ENCODE measurements at places on chromosomes 6 and 20. TPM values are rescaled to one million over a fixed set of nuclear protein-coding genes. Genes with fewer than 3 reads are reported as not detected.

Gene CST5
- total RNA-seq: not detected

Gene RAB32
- 43.4 TPM for total RNA-seq

Gene VWA7
- total RNA-seq: 8.1 TPM

Gene CCDC170
- 6.2 TPM for total RNA-seq

Gene DDX39B
- 147 TPM for total RNA-seq

Gene OPRL1
- total RNA-seq: 0.32 TPM

Gene FBXO9
- 70.0 TPM for total RNA-seq

Gene SFTA2
- total RNA-seq: not detected

Gene CFB
- total RNA-seq: 9.0 TPM

Gene MANEA
- 5.7 TPM for total RNA-seq

Gene RIPK1
- 46.0 TPM for total RNA-seq

Gene SUPT3H
- total RNA-seq: 2.2 TPM

Gene OPN5
- not detected for total RNA-seq

DNA sequence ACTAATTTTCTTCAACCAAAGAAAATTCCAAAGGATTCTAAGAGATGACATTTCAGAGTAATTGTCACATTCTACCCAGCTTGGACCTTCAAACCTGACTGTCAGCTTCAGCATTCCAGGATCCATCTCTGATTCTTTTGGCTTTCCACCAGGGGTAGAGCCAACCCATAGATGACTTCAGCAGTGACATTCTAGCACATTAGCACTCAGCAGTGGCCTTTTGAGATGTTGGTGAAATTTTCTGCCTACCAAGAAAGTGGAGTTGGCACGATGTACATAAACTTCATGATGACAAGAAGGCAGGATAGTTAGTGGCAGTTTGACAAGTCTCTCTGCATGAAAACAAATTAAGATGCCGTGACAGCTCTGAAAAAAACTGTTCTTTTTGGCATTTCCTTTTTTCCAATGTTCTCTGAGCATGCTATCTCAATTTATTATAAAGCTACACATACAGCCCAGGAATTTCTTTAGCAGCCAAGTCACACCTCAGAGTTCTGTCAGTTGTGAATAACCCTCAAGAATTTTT is 466.5 kb upstream of the RNF217 start:
- DNase-seq: no peak

DNA sequence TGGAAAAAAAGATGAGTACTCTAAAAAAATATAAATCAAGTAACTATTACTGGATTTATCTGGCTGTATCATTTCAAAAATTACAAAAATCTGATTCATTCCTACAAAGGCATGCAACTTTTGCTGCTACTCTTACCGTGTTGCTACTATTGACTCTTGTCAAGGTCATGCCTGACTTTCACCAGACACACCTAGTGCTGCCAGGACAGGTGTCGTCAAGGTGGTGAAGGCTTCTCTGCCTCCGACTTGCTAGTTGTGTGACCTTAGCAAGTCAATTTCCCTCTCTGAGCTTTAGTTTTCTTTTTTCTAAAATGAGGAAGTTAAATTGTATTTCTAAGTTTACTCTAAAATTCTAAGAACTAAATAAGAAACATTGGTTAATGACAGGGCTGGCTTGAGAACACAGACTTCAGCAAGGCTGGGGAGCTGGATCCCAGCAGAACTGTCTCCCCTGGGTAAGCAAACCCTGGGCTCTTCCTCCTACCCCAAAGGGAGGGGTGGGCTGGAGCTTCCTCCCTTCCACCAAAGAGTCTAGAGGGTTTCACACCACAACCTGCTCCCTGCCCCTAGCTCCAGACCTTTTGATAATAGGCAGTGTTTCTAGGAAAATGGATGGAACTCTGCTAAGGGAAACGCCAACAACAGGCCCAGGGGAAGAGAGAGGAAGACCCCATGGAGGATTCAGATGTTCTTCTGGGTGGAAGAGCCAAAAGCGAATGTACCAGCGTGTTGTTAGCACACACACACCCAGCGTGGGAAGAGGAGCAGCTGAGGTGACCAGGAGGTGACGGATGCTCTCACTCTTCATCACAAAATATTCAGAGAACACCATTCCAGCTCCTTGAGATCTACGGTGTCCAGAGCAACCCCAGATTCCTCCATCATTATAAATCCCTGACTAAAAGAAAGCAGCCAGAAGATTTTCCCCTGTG is 47.9 kb upstream of the CITED2 start:
- no peak for DNase-seq

DNA sequence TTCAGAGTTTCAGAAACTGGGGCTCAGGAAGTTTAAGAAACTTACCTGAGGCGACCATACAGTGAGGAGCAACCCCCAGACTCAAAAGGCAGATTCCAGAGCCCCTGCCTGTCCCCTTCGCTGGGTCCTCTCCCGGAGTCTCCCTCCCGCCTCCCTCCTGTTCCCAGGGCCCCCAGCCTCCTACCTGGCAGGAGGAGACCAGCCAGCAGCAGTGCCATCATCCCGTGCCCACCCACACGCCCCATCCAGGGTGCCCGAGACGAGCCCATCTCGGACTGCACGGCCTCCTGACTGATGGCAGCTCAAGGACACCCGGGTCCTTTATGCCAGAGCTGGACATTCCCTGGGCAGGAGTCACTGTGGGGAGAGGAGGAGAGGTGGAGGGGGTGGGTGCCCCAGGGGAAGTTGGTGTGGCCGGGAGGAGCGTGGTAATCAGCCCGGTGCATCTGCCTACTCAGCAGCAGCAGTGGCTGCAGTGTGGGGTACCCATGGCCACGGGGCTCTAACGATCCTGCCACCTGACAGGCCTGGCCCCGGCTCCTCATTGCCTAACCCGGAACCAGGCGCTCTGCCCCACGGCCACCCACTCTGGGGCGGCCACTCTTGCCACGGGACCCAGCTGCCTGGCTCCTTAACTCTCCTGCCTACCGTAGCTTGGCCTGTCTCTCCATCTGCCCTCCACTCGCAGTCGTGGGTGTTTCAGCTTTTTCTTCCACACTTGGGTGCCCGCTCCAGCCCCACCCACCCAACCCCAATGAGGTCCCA is at the start of gene CDSN:
Gene CDSN, minus strand, starts transcription at position 296 of the 765 bp plus-strand sequence. Its CDS starts 27 bp downstream, at position 269.
- no peak for DNase-seq

GRCh38 chr6:102525336-102525735 is 1131.8 kb downstream of the GRIK2 start:
- no peak for DNase-seq

DNA sequence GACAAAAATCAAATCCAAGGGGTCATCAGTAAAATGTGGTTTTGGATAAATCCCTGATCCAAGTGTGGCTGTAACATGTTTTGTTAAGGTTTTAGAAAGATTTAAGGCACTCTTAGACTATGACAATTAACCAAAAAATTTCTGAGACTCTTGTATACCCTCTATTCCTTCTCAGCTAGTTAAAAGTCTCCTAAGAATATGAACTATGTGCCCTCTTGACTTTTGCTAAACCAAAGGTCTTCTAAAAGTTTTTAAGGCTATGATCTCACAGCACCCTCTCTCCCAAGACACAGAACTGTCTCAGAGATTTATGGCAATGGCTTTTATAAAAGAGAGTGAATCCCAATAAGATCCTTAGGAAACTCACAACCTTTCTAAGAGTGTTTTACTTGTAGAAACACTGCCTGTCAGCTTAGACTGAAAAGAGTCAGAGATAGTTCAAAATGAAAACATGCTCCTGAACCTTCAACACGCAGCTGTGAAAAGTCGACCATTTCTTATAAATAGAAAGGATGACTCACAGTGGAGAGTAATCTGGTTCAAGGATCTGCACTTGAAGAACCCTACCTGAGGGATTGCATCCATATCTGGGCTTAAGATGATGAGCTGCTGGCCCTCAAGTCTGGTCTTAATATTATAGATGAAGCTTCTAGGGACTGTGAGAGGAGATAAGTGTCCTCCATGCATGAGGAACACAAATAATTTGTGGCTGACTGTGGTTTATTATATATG is 388.4 kb upstream of the GJE1 start:
- no peak for DNase-seq

- no peak for DNase-seq
Observed at GRCh38 chr20:59724457-59725366, 120.4 kb downstream of the PHACTR3 start.

DNA sequence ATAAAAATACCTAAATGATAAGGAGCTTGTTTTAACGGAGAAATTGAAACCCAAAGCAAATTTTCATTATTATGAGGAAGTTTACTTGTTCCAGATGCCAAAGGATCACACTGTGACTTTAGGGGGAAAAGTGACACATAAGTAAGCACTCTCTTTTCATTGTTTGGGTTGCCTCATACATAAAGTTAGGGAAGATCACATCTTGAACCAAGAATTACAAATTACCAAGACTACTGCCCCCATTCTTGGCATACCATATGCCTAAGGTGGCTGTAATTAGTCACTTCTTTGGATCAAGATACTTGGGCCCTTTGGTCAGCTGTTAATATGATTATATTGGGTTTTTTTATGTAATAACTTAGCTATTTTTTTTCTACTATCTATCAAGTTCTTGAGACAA is 269.0 kb downstream of the COL12A1 start:
- DNase-seq: no peak

GRCh38 chr6:123415844-123416468 is 220.8 kb downstream of the TRDN start:
- DNase-seq: peak; percentile 13

- DNase-seq: no peak
Observed at GRCh38 chr20:32115211-32115767, 5.8 kb downstream of the TM9SF4 start.

- no peak for DNase-seq
Observed at GRCh38 chr6:8043221-8043620, 21.0 kb downstream of the BLOC1S5 start.

- DNase-seq: no peak
Observed at GRCh38 chr6:63795826-63796225, 160.2 kb downstream of the PHF3 start.

DNA sequence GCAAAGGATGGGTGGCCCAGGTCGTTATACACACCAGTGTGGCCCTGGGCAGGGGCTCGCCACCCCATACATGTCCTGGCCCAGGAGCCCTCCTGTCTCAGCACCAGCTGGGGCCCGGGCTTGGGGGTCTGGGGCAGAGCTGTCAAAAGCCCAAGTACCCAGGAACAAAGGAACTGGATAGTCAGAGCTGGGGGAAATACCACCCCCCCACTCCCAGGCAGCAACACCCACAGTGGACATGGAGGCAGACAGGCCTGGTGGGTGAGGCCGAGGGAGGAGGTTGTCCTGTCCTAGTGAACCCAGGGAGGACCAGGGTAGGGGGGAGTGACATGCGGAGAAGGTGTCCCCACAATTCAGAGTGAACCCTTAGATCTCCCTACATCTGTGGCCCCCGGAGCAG is 406.5 kb downstream of the CDH4 start:
- DNase-seq: no peak

- DNase-seq: no peak
Observed at GRCh38 chr20:34052414-34052813, 58.7 kb downstream of the RALY start.

DNA sequence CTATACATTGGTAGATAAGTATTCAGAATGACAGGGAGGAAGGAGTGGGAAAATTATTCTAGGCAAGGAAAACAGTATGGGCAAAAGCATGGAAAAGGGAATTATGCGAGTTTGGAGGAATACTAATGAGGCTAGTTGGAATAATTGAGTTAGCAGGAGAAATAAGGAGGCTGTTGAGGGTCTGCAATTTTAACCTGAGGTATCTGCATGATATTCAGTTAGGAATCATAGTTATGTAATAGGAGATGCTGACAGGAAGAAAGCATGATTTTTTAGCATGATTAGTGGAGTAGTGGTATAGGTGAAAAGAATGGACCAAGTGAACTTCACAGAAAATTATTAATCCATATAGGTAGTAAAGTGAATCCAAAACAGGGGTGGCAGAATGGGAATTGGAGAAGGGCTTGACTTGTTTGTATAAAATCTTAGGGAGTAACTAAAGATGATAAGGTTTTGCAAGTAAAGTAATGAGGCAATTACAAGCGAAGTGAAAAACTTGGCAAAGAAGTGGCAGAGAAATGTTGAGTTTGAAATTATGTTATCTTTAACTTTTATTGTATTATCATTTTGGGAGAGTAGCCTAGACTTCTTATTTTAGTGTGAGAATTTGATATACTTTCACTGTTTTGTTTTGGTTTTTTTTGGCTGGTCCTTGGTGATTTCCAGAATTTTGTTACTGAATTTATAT is 5.7 kb downstream of the STXBP5 start:
- no peak for DNase-seq

DNA sequence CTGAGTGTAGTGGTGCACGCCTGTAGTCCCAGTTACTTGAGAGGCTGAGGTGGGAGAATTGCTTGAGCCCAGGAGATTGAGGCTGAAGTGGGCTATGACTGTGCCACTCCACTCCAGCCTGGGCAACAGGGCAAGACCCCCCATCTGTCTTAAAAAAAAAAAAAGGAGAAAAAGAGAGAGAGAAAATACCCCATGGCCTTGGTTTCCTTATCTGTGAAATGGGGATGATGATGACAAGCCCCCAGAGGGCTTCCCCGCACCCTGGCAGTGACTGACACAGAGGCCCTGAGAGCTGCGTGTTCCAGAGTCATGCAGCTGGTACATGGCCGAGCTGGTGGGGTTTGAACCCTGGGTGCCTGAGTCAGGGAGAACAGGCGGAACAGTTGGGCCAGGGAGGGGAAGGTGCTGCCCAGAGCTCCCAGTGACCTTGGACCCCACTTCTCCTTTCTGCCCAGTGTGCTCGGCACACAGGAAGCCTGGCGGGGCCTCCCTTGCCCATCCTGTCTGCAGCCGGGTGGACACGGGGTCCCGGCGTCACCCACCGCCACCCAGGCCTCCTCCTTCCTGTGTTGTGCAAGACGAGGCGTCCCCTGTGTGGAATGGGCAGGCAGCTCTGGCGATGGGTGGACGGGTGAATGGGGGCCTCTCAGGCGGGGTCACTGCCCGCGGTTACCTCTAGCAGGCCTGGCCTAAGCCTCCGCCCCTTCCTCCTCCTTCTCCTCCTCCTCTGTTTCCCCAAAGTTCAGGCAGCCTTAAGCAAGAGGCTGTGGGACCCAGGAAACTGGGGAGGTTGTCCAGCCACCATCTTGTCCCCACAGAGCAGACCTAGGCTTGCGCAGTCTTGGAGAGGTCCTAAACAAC is 84.2 kb downstream of the CEBPB start:
- DNase-seq: peak; percentile 55

GRCh38 chr6:160137989-160138835 is 16.6 kb downstream of the SLC22A1 start:
- peak; percentile 65 for DNase-seq

- DNase-seq: no peak
Observed at GRCh38 chr20:1204576-1204975, 1.3 kb downstream of the C20orf202 start.

- DNase-seq: no peak
Observed at GRCh38 chr6:83860359-83860755, 868 bp downstream of the CYB5R4 start.

GRCh38 chr20:56503916-56504315 is 20.6 kb upstream of the FAM209A start:
- DNase-seq: no peak

GRCh38 chr6:168131464-168132415 is 52.7 kb upstream of the FRMD1 start:
- DNase-seq: no peak

GRCh38 chr6:291204-291696 is 1.0 kb upstream of the DUSP22 start:
- DNase-seq: no peak

- DNase-seq: no peak
Observed at GRCh38 chr6:155067956-155068615, 73.0 kb downstream of the TIAM2 start.

Measured in transverse colon (tissue), 4 donors.